NCI-H1105 treated with DMSO at 0.1 percent for 48 hours (cell line): ENCODE measurements at places on chromosomes 1 and 21.

- DNase-seq = no peak
These were observed 19.4 kb downstream of the URB2 start for GRCh38 chr1:229645324-229645993.

- no peak for DNase-seq
These were observed 133.7 kb upstream of the RUNX3 start for GRCh38 chr1:25063591-25064416.

- DNase-seq = peak; percentile 85
These were observed 132.4 kb downstream of the EDEM3 start for GRCh38 chr1:184622136-184622823.

- no peak for DNase-seq
These were observed 101.8 kb downstream of the TMEM53 start for GRCh38 chr1:44572572-44572879.

DNA sequence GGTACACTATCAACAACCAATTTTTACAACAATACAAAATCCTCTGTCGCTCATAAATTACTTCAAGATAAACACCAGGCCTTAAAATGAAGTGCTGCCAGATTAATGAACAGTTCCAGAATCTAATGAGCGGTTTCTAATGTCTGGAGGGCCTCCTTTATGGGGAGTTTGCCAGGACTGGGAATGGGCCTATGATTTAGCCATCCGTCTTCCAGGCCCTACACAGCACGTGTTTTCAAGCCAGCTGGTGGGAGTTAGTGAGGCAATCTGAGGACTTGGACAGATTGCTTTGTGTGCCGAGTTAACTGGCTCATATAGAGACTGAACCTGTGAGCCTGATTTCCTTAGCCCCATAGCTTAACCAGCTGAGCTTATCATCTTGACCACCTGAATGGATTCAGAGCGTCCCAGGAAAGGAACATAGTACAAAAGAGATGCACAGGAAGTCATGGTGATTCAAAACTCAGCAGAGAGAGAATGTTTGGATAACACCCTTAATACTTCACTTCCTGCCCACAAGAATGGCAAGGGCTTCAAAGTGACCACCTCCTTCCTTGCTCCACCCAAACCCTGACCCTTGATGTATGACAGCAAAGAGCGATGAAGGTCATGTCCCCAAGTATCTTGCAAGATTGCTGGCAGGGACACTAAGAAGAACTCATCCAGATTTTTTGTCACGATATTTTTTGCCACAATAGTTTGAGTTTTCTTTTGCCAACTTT, 143.5 kb downstream of the SLC30A10 start:
- DNase-seq = no peak

- DNase-seq = no peak
These were observed 129.4 kb downstream of the SMYD3 start for GRCh38 chr1:246377625-246378153.

DNA sequence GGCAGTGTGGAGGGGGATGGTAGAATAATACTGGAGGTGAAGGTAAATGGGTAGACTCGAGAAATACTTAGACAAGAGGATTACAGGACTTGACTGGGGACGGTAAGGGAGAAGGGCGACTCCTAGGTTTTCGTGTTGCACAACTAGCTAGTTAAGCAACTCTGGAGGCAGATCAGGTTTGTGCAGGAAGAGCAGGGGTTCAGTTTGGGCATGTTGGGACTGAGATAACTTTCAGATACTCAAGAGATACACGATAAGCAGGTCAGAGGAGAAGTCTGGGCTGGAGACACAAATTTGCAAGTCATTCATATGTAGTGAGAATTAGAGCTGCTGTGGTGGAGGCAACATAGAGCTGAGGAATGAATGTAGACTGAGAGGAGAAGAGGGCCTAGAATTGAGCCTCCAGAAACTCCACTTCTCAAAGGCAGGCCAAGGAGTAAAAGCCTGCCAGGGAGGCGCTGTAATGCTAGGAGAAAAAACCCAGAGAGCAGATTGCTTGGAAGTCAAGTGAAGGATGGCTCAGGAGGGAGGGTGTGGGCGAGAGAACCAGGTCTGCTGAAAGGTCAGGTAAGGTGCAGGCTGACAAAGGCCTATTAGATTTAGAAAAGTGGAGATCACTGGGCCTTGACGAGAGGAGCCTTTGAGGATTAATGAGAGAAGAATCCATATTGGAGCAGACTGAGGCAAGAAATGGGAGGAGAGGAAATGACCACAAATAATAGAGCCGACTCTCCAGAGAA, 20.8 kb downstream of the MAB21L3 start:
- no peak for DNase-seq

DNA sequence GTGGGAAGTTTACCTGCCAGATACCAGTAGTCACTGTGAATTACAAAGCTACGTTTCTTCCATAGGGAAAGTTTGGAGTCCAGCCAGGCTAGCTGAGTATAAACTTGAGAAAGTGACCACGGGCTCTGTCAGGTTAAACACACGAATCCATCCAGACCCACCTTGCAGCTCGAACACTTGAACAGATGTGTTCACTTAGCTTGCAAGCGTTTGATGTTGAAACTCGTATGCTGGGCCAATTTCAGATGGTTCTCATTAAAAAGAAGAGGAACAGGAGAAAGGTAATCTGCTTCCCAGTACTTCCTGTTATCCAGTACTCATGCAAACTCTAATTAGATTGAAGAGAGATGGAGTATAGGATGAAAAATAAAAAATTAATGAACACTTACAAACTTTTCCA, 636.4 kb downstream of the SMYD3 start:
- DNase-seq = no peak

GRCh38 chr1:67686267-67687197, 1.5 kb downstream of the GADD45A start:
- peak; percentile 93 for DNase-seq

DNA sequence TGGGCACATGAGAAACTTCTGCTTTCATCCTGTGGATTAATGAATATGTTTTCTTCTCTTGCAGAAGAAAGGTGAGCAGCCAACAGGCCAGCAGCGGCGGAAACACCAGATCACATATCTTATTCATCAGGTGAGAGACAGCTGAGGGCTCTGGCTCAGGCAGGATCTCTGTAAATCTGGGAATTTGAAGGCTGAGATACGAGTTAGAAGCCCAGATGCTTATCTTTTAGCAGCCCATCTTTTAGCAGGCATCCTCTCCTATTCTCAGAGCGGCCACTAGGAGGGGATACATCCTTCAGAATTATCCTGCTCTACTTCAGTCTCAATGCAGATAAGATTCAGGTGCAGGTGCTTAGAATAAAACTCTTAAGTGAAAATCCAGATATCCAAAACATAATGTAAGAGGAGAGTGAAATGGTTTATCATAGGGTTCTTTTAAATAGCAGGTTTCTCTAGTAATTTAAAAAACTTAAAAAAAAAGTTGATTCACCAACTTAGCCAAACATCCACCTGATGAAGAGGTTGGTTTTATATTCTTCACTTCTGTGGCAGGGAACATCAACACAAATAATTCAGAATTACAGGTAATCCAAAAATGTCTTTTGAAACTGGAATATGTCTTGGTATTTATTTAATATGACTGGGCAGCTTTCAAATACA, 19.3 kb downstream of the SH2D2A start:
- DNase-seq = peak; percentile 38

DNA sequence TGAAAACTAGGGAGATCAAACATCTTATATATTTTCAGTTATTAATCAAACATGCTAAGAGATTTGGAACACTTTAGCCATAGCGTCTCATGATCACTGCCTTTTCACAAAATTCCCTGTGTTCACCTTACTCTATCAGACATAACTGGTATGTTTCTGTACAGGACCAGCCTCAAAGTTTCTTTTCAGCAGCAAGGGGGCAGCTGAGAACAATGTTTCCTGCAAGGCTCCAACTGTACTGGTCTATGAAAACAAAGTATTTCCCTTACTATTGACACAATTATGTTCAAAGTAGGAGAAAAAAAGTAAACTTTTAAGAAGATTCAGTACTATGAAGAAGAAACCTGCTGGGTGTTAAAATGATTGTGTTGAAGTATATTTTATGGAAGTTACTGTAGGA, 98.5 kb downstream of the ATF6 start:
- DNase-seq = no peak
